Activated CD8-positive, alpha-beta memory T cell treated with anti-CD3 and anti-CD28 coated beads, Interleukin-2, amount 50 U/mL, for 48 hours (primary cell): ENCODE measurements at places on chromosomes 4 and X.

DNA sequence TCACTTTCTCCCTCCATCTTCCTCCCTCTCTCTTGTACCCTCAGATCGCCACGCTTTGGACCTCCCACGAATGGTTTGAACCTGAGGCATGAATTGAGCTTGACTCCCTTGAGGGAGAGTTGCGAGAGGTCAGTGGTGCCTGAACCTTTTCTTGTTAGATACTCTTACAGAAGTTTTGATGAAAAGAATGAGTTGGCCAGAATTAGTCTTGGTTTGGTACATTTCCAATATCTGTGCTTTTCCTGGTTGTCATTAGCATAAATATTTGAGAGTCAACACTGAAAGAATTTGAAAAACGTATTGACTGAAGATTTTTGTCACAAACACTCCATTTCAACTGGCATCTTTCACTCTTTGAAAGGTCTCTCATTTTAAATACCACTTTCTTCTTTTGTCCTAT lies 510.6 kb upstream of the DIPK2B start:
- DNase-seq: no peak

DNA sequence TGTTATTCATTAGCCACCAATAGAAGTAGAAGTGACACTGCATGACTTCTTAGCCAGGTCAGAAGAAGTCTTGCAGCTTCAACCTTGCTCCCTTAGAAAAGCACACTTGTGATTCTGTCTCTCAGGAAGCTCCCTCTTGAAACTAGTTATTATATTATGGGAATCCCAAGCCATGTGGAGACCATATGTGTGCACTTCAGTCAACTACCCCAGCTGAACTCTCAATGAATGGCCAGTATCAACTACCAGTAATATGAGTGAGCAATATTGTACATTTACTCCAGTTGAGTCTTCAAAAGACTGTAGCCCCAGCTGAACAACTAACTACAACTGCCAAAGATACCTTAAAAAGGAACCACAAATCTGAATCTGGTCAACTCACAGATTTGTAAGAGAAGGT lies 77.1 kb upstream of the GABRA3 start:
- no peak for DNase-seq

GRCh38 chr4:98505992-98506391 lies 152.4 kb downstream of the TSPAN5 start:
- no peak for DNase-seq

DNA sequence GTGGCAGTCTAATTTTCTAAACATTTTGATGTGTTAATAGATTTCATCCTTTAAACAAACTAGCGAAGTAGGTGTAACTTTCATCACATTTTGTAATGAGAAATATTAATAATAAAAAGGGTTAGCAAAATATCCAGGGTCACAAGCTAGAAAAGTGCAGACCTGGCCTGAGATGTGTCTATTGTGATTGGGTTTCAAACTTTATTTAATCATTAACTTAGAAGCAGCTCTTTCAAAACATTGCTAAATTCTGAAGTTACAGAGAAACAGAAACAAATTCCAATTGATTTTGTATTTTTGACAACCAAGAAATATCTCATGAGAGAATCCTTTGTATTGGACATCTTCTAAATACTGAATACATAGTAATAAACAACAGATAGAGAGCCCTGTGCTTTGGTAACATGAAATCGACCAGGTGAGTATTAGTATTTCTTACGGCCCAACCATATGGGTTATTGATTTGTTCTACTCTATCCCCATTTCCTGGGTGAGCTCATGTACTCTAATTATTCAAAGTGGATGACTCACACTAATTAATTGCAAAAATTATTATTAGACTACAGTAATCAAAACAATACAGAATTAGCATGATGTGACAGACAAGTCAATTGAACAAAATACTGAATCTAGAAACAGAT lies 1093.8 kb upstream of the AGA start:
- no peak for DNase-seq

DNA sequence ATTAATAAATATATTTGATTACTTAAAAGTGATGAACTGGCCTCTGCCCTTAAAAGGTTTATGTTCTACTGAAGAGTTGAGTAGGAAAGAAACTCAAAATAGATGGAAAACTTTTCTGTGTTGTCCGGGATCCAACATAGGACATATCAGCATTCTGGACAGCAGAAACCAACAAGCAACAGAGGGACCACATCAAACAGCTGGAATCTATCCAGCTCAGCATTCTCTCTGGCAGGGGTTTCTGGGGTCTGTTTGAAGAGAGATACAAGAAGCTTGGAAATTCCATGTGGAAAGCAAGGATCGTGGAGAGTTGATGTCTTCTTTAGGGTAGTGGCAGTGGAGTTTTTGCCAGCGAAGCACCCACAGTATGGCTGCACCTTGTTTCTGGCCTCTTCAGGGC lies 43.6 kb downstream of the ZCCHC12 start:
- DNase-seq: no peak

- DNase-seq: no peak
Observed at GRCh38 chr4:186351668-186352194, 85.7 kb downstream of the F11 start.

DNA sequence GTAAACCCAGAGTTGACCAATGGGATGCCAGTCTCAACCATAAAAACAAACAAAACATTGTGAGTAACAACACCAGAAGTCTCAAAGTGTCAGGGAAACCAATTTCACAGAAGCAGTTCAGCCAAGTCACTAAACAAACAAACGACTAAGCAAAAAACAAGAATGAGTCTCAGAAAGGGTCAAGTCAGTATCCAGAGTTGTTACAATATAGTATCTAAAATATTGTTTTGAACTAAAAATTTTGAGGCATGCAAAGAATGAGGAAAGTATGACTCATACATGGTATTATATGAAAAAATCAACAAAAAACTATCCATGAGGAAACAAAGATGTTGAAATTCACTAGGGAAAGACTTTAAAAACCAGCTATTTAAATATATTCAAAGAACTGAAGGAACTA lies 70.6 kb downstream of the AR start:
- no peak for DNase-seq

DNA sequence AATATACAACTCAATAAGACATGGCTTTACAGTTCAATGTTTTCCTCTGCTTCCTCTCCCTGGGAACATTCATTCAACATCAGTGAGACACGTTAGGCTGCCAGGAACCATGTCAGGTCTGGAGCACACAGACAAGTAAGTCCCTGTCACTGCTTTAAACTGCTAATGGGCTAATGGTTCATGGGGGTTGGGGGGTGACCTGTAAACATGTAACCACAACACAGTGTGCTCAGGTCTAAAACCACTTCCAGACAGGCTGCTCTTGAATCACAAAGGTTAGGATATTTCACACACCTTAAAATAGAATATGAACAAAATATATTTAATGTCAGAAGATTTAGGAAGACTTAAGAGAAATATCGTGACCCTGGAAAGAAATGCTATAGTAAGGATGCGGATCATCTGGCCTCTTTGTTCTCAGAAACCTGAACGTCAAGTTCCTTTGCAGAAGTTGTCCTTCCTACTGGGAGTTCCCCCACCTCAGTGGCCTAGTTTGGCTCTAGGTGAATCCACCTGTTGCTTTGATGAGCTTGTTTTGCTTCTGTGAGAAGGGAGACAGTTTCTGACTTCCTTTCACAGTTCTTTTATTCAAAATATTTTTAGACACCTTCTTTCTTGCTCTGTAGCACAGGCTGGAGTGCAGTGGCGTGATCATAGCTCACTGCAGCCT lies 359.9 kb downstream of the UNC5C start:
- no peak for DNase-seq

GRCh38 chr4:84091266-84091665 lies 407.8 kb downstream of the NKX6-1 start:
- no peak for DNase-seq

DNA sequence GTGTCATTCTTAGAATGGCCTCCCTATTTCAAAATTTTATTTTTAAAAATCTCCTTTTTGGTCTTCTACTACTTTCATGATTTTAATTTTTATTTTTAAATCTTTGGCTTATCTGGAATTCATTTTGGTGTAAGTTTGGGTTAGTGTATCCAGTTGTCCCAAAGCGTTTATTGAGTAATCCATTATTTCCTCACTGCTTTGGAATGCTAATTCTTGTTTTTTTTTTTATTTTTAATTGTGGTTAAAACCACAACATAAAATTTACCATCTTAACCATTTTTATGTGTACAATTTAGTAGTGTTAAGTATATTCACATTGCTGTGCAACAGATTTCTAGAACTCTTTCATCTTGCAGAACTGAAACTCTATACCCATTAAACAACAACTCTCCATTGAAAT lies 8.7 kb downstream of the CITED1 start:
- DNase-seq: no peak

- DNase-seq: peak; percentile 46
Observed at GRCh38 chrX:16946971-16947562, 609 bp downstream of the REPS2 start.

DNA sequence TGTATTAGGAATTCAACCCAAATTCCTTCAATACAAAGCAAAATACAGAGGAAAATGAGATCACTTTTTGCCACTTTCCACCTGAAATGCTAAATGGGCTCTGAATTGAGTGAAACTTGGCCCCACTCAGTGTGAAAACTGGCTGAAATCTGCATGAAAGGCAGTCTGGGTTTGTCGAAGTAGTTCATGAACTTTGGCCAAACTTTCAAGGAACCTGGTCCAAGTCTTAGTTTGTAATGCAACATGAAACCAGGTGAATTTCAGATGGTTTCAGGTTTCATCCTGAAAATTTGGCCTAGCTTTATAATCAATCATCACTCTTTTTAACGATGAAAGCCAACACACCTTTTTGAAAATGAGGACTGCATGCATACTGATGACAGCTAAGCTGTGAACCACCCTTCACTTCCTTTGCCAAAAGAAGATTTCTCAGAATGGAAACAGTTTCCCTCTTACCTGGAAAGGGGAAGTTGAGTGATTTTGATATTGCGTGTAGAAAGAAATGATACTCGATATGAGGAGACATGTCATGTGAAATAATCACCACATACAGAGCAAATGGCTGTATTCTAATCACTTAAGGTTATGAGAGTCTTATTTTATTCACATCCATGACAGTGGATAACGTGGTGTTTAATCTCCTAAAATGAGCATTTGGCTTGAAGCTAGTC lies 209.9 kb upstream of the ETNPPL start:
- DNase-seq: no peak

- no peak for DNase-seq
Observed at GRCh38 chrX:49040376-49040955, 2.7 kb downstream of the TFE3 start.

- no peak for DNase-seq
Observed at GRCh38 chr4:181219783-181220416, 1023.3 kb upstream of the TENM3 start.

DNA sequence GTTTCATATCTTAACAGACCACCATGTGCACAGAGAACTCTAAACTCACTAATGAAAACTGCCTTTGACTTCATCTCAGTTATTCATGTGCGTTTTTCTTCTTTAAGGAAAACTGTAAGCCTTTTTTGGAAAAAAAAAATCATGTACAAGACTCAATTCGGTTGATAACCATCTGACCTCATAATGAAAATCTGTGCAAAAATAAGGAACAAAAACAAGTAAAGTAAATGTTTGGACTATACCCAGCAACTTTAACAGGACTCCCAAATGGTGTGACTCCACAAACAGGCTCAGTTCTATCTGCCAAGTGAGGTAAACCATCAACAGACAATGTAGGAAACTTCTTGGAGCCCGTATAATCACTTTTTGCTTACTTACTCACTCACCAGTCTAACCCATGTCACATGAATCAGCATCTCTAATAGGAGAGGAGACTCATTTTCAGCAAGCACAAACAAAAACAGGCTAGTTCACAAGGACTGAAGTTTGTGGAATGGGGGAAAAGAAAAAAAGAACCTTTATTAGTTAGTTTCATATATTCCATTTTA lies 9.3 kb downstream of the APOO start:
- no peak for DNase-seq

DNA sequence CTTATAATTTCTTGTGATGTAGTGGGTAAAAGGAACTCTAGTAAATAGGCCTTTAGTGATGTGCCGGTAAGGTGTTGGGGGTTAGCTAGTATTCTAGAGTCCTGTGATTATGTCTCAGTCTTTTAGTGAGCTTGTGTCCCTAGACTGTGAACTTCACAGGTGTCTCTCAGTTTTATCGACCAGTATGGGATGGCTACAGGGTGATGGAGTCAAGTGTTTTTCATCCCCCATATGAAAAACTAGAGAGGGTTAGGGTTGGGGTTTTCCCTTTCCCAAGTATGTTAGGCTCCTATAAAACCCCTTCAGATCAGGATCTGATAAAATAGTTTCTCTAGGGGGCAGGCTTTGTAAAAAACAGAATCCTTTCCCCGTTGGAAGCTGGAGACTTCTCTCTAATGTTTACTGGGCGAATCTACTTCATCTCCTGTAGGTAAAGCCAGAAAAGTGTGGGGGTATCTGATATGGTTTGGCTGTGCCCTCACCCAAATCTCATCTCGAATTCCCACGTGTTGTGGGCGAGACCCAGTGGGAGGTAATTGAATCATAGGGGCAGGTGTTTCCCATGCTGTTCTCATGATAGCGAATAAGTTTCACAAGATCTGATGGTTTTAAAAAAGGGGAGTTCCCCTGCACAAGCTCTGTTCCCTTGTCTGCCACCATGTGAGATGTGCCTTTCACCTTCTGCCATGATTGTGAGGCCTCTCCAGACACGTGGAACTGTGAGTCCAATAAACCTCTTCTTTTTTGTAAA lies 120.8 kb downstream of the DTHD1 start:
- DNase-seq: no peak

GRCh38 chr4:108055787-108056186 lies 66.1 kb downstream of the HADH start:
- no peak for DNase-seq

- DNase-seq: no peak
Observed at GRCh38 chr4:166282081-166282770, 409.2 kb downstream of the TLL1 start.

GRCh38 chr4:177047070-177047850 lies 254.5 kb upstream of the VEGFC start:
- DNase-seq: peak; percentile 69
